GM03348 (cell line): ENCODE measurements at places on chromosomes 2 and 18.

DNA sequence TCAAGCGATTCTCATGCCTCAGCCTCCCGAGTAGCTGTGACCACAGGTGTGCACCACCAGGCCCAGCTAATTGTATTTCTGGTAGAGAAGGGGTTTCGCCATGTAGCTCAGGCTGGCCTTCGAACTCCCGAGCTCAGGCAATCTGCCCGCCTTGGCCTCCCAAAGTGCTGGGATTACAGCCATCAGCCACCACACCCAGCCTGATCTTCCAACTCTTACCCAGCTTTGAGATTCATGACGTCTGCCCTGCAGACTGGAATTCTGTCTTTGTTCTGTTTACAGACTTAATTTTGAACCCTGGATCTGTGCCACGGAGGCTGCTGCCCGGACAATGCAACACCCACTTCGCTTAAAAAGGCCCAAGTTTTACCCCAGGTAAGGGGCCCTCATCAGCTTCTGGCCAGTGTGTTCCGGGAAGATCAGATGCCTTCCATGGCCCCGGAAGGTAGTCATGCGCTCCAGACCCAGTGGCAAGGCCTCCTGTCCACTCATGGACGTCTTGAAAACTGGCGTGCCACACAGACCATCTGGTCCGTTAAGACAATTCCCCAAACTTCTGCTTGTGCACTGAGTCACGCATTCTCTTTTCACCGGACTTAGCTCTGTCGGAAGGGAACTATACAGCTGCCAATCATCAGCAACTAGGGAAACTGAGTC is 5.5 kb downstream of the PXDN start:
- no peak for DNase-seq

GRCh38 chr2:62933398-62933917 is 117.2 kb upstream of the OTX1 start:
- DNase-seq: no peak

DNA sequence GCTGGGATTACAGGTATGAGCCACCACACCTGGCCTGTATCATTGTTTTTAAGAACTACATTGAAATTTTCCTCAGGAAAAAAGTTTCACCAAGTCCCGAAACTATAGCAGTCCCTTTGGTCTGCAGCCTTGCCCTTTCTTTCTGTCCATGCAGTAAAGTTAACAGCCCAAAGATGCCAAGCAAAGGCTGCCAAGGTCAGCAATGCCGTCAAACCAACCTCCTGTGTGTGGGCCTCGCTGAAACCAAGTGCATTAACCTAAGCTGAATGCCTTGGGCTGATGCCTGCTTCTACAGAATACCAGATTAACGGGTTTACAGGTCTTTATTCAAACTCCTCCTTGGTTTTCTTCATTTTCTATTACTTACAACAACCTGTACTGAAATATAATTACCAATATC is 73.1 kb downstream of the EIF5B start:
- DNase-seq: no peak

GRCh38 chr2:10462178-10463083 is 14.3 kb upstream of the ODC1 start:
- no peak for DNase-seq

DNA sequence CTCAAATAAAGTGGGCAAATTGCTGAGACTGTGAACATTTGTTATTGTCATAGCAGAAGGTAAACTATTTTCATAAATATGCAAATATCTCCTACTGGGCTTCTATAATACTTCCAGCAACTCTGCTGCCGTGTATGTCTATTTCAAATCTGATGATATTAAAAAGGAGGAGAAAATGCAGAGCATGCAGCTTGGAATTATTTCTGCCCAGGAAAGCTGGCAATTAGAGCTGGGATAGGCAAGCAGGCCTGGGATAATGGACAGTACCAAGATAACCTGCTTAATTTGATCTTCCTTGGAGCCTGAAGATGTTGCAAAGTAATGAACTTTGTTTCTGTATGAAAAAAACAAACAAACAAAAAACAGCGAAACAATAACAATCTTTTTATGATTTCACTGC is 72.8 kb downstream of the HNMT start:
- DNase-seq: no peak

- DNase-seq: peak; percentile 13
These were observed 459.9 kb downstream of the PIK3C3 start for GRCh38 chr18:42414756-42415454.

- no peak for DNase-seq
These were observed 107.7 kb upstream of the ATP8B1 start for GRCh38 chr18:57910817-57911216.

DNA sequence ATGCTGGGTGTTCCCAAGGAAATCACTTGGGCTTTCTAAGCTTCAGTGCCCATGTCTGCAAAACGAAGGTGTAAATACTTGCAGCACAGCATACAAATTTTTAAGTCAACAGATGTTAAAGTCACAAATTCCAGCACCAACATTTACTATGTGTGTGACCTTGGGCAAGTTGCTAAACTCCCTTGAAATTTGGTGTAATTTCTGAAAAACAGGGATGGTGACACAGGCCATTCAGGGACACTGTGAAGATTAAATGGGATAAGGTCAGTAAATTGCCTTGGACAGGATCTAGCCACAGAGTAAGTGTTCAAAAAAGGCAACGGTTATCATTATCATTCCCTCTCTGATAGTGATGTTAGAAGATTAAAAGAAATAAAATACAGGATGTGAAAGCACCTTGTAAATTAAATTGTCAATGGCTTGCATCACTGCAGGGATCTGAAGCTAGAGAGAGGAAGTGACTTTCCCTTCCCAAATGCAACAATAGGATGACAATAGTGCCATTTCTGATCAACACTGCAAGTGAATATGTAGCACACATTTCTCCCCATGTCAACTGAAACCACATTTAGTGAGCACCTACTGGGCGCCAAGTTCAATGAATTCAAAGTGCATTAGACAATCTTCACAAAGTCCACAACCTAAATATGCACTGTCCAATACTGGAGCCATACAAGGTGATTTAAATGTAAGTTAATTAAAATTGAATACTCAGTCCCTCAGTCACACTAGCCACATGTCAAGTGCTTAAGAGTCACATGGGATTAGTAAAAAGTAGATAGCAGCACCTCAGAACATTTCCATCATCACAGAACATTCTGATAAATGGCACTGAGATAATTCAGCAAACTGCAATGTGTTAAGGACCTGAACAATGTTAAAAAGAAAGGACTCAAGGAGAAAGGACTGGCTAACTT is 81.2 kb downstream of the STK39 start:
- no peak for DNase-seq

DNA sequence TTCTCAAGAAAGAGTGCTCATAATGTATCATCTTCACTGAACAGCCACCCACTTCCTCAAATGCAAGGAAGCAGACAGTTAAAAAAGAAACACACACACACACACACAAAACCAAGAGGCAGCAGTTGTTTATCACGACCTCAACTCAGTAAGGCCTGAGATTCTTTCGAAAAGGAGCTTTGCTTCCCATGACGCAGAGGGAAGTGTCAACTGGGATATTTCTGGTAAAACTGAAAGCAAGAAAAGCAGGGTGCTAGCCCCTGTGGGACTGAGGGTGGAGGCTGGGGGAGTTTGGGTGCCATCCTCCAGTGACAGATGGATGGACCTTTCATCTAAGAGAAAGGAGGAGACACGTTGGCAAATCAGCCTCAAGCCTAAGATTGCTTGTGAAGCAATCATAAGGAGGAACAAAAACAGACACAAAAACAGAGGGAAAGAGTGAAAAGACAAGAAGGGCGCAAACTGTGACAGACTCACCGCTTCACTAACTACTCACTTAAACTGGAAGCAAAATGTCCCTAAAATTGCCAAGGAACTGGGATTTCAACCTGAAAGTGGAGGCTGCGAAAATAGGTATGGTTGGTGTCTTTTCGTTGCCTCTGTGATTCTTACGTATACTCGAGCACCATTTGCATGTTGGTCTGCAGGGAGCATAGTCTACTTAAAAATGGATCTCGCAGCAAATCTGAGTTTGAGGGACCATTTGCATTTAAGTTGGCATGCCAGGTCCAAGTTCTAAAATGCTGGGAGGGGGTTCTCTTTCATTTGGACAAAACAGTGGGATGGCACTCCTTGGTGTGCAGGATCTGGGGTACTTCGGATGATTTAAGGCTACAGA is at the start of gene ARHGAP25:
TSS of gene ARHGAP25 (plus strand) at position 124 of the 838 bp plus-strand sequence. CDS start at position 513, 389 bp downstream.
- no peak for DNase-seq

GRCh38 chr18:24494586-24494985 is 34.1 kb downstream of the HRH4 start:
- no peak for DNase-seq

DNA sequence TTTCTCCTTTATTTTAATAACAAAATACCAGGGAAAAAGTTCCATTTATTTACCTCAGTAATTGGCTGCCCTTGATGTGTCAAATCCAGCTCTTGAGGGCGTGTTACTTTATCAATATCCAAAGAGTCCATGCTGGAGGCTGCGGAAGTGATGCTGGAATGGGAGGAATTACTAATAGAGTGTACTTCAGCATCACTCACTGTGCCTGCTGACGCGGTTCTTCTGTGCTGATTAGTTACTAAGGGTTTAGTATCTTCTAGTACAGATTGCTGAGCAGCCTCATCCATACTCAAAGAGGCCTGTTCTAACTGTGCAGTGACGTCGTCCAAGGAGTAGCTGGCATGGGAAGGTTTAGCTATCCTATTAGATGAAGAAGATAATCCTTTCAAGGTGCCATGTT is 45.6 kb downstream of the RAPH1 start:
- DNase-seq: no peak

GRCh38 chr2:6704077-6704476 is 161.6 kb downstream of the CMPK2 start:
- DNase-seq: no peak

- no peak for DNase-seq
These were observed 216.8 kb downstream of the EIPR1 start for GRCh38 chr2:3160751-3161330.

- DNase-seq: no peak
These were observed 1744.3 kb upstream of the PIK3C3 start for GRCh38 chr18:40210696-40211095.

GRCh38 chr18:46250084-46250811 is 146.1 kb downstream of the HAUS1 start:
- DNase-seq: peak; percentile 40

DNA sequence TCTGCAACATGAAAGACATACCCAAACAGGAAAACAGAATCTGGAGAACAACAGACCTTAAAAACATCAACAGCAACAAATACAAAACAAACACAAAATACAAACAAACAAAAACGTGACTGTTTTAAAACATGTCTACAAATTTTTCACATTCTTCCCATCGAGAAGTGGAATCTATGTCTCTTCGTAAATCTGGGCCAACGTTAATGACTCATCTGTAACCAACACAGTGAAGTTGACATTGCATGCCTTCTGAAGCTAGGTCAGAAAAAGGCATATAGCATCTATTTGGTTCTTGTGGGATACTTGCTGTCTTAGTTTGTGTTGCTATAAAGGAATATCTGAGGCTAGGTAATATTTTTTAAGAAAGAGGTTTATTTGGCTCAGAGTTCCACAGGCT is 269.0 kb upstream of the FBXO11 start:
- peak; percentile 64 for DNase-seq

DNA sequence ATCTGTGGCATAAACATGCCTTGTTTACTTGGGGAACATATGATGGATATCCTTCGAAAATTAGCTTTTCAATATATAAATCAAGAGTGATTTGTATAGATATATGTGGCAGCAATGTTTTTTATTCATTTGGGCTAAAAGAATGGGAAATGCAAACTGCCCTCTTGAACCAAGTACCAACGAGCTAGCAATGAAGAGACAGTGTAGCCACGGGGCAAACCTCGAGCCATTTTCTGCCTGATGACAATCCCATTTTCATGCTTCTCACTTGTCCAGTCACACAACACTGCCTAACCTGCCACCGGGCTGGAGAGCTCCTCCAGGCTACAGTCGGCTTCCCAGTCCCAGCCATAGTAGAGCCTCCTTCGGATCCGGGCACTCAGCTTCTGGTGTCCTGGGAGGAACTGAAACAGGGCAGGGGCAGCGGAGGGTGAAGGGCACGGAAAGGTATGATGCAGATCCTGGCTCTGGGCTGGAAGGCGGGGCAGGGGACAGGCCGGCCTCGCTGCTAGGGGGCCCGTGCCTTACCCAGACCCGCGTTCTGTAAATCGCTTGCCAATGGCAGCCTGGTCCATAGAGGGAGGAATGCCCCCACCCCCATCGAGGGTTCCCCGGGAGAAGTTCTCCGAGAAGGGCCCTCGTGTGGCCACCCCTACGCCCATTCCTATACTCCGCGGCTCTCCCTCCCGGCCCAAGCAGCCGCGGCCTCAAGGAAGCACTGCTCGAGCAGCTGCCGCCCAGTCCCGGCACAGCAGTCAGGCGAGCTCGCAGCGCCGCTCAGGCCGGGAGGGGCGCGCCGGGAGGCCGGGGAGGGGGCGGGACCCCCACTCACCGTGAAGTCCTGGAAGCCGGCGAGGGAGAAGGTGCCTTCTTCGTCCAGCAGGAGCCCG is 552 bp downstream of the CNPPD1 start:
- peak; percentile 66 for DNase-seq

- no peak for DNase-seq
These were observed 212.0 kb downstream of the MCFD2 start for GRCh38 chr2:46703588-46703987.

DNA sequence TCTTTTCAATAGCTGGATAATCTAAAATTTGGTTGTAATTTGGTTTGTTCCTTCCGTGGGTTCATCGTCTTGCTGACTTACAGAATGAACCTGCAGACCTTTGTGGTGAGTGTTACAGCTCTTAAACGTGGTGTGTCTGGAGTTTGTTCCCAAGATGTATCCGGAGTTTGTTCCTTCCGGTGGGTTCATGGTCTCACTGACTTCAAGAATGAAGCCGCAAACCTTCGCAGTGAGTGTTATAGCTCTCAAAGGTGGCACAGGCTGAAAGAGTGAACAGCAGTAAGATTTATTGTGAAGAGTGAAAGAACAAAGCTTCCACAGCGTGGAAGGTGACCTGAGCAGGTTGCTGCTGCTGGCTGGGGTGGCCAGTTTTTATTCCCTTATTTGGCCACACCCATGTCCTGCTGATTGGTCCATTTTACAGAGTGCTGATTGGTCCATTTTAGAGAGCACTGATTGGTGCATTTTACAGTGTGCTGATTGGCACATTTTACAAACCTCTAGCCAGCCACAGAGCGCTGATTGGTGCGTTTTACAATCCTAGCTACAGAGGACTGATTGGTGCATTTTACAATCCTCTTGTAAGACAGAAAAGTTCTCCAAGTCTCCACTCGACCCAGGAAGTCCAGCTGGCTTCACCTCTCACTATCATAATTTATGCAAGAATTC is 16.6 kb downstream of the RALB start:
- no peak for DNase-seq

DNA sequence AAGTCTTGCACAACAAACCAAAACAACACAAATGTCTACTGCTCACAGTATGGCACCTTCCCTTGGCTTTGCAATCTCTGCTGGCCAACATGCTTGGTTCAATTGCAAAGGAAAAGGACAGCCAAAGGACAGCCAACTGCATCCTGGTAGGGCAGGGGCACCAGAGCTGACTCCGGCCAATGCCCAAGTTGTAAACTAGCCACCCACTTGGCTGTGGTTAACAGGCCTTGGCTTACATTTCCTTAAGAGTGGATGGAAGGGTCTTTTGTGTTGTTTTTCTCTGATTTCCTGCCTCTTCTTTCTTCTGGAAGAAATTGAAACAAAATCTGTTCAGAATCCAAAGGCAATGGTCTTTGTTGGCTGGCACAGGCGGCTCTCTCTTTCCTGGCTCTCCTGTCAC is 119.1 kb upstream of the TRIB2 start:
- no peak for DNase-seq

- no peak for DNase-seq
These were observed 47.6 kb upstream of the OTOS start for GRCh38 chr2:240187989-240188590.
